NCI-H2227 treated with DMSO at 0.1 percent for 48 hours (cell line): ENCODE measurements at places on chromosomes 1 and 21.
A peak's percentile ranks its signal among the peaks of the same experiment; 100 is the strongest.

DNA sequence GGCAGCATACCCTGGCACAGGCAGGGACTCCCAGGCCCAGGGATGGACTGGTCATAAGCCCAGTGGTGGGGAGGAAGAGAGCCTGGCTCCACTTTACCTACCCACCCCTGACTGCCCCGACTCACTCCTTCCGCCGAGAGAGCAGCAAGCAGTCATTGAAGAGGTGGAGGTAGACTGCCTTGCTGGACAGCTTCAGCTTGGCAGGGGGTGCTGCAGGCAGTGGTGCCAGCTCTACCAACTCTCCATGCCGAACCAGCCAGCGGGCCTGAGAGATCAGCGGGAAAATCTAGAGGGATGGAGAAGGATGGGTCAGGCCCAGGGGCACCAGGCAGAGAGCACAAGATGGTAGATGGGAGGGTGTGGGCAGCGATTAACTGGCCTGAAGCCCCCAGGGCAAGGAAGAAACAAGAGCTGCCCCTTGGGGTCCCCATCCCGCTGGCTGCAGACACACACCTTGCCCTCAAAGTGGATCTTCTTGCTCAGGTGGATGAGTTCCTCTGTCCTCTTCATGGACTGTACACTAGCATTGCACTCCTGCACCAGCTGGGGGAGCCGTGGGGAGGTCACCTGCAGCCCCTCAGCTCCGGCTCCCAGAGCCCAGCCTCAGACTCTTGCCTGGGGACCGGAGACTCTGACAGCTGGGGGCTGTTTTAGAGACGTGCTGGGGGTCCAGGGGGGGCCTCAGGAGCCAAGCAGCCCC, 7.7 kb downstream of the ARHGEF19 start:
- no peak for DNase-seq

- DNase-seq, result no peak
Observed at GRCh38 chr1:235901461-235901860, 34.8 kb upstream of the LYST start.

DNA sequence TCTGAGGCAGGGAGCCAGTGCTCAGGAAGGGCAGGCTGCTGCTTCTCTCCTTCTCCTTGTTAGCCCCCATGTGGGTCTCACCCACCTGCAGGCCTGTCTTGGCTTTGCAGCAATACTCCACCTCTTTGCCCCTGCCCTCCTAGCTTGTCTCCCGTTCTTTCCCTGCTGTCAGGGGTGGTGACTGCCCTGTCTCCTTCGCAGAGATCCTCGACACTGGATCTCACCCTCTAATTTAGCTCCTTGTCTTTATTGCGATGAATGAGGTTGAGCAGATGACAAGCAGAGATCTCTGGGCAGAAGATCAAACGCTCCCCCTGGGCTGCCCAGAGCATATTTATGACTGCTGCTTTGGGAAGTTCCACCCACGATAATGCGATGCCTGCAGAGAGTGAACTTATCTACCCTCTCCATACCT, 199.2 kb downstream of the ROR1 start:
- no peak for DNase-seq

GRCh38 chr1:186307445-186307844, 67.6 kb downstream of the TPR start:
- no peak for DNase-seq

GRCh38 chr1:171366085-171366484, 52.1 kb downstream of the FMO4 start:
- DNase-seq, result no peak

- no peak for DNase-seq
Observed at GRCh38 chr1:245800901-245801605, 646.3 kb downstream of the KIF26B start.

GRCh38 chr1:232486454-232487207, 143.3 kb downstream of the SIPA1L2 start:
- DNase-seq, result no peak

- DNase-seq, result no peak
Observed at GRCh38 chr21:42799516-42799915, 79.8 kb downstream of the WDR4 start.

DNA sequence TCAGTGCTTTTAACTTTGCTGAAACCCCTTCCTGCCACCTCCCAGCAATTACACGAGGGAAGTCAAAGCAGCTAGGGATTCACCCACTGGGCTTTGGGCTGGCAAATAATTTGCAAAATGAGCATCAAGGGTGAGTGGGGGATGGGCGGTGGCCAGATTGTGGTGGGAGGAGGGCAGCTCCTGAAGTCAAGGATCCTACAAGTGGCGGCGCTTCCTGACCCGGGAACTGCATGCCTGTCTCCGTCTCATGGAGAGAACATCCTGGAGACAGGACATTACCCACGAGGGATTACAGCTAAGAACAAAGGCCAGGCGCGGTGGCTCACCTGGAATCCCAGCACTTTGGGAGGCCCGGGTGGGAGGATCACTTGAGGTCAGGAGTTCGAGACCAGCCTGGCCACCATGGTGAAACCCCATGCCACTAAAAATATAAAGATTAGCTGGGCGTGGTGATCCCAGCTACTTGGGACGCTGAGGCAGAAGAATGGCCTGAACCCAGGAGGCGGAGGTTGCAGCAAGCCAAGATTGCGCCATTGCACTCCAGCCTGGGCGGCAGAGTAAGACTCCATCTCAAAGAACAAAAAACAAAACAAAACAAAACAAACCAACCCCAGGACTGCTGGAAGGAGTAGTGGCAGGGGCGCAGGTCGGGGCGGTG, 12.9 kb downstream of the TTC34 start:
- no peak for DNase-seq

- DNase-seq, result no peak
Observed at GRCh38 chr1:186440584-186440983, 20.3 kb downstream of the PDC start.

DNA sequence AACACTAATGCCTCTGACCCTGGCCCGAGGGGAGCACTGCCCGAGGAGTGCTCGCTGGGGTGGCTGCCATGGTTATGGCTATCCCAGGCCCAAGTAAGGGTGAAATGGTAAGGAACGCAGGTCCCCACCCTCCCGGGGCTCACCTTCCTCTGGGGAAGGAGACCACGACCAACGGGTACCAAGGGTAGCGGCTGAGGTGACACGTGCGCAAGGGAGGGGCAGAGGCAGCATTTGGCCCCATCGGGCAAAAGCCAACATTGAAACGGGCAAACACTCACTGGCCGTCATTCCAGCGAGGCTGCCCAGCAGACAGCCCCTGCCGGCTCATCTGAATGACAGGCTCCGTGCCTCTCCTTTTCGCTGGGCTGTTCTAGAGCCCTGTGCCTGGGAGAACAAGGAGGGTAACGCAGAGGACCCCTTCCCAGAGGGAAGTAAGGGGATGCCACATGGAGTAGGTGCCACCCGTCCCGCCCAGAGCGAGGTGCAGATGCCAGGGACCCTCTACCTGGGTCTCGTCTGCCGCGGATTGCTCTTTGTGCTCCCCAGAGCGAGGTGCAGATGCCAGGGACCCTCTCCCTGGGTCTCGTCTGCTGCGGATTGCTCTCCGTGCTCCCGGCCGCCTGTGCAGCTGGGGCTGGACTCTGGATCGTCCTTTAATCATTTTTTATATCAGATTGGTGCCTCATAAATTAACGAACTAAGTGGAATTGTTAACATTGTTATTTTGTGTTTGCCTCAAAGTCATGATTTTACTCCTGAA, 16.2 kb downstream of the ACTRT2 start:
- no peak for DNase-seq

DNA sequence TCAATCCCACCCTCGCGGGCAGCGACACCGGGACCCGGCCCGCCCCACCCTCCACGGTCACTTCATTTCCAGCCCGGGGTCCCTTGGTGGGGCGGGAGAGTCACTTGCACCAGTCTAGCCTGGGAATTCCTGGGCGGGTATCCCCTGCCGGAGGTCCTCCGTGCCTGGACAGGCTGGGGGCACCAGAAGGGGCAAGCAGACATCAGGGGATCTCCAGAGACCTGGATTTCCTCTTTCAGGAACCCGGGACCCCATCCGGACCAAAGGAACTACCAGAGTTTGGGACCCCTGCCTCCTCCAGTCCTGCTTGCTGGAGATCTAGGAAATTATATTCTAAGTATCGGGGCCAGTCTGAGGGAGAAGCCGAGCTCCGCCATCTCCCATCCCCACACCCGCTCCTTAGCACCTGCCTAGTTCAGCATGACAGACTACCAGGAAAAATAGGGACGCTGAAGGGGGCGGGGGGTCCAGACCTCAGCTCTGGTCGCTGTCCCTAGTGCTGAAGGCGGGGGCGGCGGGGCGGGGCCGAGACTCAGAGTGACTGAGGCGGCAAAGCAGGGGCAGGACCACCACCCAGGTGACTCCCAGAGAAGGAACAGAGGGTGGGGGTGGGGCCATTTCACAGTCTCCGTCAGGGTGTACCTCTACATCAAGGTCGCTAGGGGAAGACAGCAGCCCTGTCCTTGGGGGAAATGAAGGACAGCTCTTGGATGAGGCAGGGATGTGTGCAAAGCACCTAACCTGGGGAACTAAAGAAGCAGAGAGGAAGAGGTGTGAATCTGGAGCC, 832 bp downstream of the HCN3 start:
- DNase-seq, result peak; percentile 61

- no peak for DNase-seq
Observed at GRCh38 chr1:112817555-112818373, 102.6 kb upstream of the PPM1J start.
